ENCODE measurements at places on chromosomes 1 and 21.

DNA sequence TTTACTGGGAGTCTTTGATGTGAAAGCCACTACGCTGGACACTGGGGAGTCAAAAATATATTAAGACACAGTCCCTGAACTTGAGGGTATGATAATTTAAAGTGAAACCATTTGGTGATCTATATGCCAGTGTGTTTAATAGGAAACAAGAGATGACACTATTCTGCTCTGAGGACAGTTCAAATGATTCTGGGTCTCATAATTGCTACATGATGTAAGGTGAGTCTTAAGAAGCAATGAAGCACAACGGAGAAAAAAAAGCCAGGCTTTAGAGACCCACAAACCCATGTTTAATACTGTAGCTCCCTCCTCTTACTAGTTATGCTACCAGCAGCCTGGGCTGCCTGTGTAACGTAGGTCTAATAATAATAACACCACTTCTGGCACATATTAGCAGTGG, 14.2 kb upstream of the LRRC8D start:
- DNase-seq, result no peak

- no peak for DNase-seq
These were observed 22.8 kb downstream of the NEK7 start for GRCh38 chr1:198179556-198179981.

GRCh38 chr1:153799016-153799415, 23.8 kb downstream of the SLC27A3 start:
- no peak for DNase-seq

- DNase-seq, result no peak
These were observed 47.8 kb downstream of the CHML start for GRCh38 chr1:241592273-241592958.

GRCh38 chr1:177568622-177569021, 397.9 kb downstream of the BRINP2 start:
- no peak for DNase-seq

DNA sequence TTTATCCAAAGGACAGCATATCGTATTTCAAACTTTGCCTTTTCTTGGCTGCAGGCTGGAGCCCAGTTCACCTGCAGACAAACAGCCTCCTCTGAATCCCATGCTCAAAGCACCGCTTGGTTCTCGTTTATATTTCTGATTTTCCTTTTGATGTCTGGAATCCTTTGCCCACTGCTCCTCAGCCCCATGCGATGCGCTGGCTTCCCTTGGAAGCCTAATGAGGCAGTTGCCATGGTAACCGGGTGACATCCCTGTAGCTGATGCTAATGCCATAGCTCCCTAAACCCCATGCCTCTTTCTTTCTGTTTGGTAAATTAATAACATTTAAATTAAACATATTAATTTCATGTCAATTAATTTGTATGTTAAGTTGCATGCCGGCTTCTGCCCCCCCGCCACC, 327.1 kb downstream of the PRDM2 start:
- DNase-seq, result no peak

- DNase-seq, result no peak
These were observed 122.3 kb upstream of the ADAR start for GRCh38 chr1:154730259-154730658.

- no peak for DNase-seq
These were observed 85.7 kb downstream of the KCNN3 start for GRCh38 chr1:154784416-154784815.

DNA sequence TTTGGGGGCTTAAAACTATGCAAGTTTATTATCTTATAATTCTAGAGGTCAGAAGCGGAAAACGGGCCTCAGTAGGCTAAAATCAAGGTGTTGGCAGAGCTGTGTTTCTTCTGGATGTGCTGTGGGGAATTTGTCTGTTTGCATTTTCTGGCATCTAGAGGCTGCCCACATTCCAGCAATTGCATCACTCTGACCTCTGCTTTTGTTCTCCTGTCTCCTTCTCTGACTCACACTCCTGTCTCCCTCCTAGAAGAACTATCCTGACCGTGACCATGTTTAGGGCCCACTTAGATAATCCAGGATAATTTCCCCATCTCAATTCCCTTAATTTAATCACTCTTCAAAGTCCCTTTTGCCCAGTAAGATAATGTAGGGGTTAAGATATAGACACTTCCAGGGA, 127.4 kb upstream of the DEPDC1 start:
- no peak for DNase-seq

- DNase-seq, result no peak
These were observed 994 bp upstream of the ACBD6 start for GRCh38 chr1:180503280-180503862.

DNA sequence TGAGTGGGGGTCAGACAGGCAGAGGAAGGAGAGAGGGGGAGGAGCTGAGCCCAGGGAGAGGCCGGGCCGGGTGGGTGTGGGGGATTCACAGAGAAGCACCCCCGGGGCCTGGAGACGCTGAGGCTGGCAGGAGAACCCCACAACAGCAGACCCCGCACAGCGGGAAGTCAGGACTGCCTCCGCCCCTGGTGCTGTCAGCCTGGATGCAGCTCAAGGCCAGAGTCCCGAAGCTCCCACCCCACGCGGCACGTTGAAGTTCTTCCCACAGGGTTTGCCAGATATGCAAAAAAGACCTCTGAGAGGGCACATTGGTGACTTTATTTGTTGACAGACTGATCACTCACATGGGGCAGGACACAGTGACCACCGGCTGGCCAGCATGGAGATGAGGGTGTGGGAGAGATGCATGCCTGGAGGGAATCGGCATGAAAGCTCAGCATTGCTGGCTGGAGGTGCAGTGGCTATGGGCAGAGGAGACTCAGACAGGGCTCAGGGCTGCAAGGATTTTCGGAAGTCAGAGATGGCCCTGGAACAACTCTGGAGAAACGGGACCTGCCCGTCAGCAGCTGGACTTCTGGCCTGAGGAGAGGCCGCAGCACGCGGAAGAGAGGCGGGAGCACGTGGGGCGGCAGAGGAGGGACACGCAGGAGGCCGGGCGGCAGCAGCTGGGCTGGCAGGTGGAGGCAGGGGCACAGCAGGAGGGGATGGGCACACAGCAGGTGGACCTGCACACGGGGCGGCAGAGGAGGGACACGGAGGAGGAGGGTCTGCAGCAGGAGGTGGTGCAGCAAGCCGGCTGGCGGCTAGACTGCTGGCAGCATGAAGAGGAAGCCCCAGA, 885 bp downstream of the KRTAP10-3 start:
- no peak for DNase-seq

DNA sequence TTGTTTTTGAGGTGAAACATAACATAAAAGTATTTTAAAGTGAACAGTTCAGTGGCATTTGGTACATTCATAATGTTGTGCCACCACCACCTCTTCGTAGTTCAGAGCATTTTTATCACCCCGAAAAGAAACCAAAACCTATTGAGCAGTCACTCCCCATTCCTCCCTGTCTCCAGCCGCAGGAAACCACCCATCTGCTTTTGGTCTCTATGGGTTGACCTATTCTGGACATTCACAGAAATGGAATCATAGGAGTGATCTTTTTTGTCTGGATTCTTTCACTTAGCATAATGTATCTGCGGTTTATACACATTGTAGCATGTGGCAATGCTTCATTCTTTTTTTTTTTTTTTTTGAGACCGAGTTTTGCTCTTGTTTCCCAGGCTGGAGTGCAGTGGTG, 141.2 kb downstream of the VPS13D start:
- no peak for DNase-seq

GRCh38 chr21:42381347-42381984, 14.4 kb downstream of the TMPRSS3 start:
- peak; percentile 55 for DNase-seq

DNA sequence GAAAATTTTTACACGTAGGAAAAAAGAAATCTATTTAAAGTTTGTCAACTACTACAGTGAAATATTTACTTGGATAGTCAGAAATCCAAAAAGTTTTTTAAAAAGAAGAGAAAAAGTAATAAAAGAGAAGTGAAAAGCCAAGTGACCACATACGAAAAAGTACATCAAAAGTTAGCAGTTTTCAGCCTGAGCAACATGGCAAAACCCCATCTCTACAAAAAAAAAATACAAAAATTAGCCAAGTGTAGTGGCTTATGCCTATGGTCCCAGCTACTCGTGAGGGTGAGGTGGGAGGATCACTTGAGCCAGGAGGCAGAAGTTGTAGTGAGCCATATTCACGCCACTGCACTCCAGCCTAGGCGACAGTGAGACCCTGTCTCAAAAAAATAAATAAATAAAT, 5.2 kb upstream of the MR1 start:
- no peak for DNase-seq

DNA sequence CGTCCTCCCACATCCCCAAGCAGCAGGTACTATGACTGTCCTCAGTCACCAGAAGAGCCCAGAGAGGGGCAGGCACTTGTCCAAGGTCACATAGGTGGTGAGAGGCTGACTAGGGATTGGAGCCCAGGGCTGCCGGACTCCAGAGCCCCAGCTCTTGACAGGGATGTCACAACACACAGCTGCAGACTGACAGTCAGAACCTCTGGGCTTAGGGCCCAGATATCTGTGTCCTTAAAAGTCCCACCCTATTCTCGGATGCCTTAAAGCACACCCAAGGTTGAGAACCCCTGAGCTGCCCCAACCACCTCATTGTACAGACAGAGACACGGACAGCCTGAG, 622.9 kb downstream of the MATN1 start:
- no peak for DNase-seq

DNA sequence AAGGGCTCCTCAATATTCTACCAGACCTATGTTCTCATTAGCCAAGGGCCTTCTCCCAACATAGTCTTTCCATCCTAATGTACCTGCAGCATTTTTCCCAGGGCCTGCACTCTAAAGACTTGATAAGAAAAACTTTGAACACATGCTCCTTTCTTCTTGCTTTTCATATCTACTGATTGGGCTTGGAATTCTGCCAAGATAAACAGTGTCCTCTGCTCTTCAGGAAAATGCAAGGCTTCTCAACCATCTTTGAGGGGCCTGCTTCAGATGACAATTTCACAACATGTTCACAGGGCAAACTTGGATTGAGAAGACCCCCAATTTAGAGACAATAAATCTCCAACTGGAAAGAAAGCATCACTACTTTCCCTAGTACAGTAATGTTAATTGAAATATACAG, 25.8 kb upstream of the PPT1 start:
- no peak for DNase-seq

GRCh38 chr1:156833603-156834002, 17.0 kb upstream of the SH2D2A start:
- no peak for DNase-seq

DNA sequence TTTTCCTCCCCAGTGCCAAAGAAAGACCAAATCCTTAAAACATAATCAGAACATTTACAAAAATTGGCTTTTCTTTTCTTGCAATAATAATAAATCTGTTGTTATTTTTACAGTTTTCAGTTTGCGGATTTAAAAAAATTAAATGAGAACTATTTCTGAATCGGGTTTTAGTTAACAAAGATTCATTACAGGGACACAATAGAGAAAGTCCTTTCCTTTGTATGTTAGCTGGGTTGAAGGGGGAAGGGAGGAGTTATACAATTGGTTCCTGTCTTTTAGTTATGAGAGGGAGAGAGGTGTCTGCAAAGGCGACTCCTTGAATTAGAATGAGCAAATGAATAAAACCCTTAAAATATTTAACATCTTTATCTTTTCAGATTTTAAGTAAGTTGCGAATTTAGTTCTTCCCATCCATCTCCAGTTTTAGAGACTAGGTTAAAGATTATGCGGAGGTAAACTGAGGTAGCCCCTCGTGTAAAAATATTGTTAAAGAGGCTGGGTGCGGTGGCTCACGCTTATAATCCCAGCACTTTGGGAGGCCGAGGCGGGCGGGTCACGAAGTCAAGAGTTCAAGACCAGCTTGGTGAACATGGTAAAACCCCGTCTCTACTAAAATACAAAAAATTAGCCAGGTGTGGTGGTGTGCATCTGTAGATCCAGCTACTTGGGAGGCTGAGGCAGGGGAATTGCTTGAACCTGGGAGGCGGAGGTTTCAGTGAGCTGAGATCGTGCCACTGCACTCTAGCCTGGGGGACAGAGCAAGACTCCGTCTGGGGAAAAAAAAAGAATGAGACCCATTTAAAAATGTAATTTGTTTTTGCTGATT, 3.9 kb downstream of the SPEN start:
- no peak for DNase-seq

- DNase-seq, result no peak
These were observed 26.8 kb downstream of the IFFO2 start for GRCh38 chr1:18929686-18930085.

- DNase-seq, result no peak
These were observed 51.4 kb upstream of the GJA8 start for GRCh38 chr1:147851149-147851548.

DNA sequence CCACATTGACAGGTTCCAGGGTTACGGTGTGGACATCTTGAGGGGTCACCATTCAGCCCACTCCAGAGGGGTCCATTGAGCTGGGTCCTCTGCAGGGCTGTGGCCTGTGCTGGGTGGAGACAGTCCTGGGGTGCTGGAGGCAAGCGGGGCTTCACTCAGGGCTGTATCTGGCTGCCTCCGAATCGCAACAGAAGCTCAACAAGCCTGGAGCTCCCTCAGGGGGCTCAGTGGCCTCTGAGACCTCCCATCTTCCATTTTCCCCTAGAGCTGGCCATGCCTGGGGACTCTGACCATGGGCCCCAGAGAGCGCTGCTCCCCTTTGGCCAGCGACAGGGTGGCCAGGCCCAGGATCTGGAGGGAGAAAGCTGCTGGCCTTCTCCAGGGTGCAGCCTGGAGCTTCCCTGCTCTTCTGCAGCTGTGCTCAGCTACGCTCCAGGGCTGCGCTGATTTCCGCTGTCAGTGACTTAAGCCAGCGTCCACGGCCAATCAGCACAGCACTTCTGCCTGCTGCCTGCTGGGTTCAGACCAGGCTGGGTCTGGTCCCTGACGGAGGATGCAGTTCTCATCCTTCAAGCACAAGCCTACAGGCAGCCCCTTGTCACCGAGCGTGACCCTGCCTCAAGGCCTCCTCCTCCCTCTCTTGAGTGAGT, 45.0 kb upstream of the ADARB1 start:
- DNase-seq, result no peak

GRCh38 chr21:34630536-34631143, 15.7 kb upstream of the RCAN1 start:
- DNase-seq, result peak; percentile 58

GRCh38 chr1:116127848-116128540, 16.8 kb downstream of the MAB21L3 start:
- no peak for DNase-seq

DNA sequence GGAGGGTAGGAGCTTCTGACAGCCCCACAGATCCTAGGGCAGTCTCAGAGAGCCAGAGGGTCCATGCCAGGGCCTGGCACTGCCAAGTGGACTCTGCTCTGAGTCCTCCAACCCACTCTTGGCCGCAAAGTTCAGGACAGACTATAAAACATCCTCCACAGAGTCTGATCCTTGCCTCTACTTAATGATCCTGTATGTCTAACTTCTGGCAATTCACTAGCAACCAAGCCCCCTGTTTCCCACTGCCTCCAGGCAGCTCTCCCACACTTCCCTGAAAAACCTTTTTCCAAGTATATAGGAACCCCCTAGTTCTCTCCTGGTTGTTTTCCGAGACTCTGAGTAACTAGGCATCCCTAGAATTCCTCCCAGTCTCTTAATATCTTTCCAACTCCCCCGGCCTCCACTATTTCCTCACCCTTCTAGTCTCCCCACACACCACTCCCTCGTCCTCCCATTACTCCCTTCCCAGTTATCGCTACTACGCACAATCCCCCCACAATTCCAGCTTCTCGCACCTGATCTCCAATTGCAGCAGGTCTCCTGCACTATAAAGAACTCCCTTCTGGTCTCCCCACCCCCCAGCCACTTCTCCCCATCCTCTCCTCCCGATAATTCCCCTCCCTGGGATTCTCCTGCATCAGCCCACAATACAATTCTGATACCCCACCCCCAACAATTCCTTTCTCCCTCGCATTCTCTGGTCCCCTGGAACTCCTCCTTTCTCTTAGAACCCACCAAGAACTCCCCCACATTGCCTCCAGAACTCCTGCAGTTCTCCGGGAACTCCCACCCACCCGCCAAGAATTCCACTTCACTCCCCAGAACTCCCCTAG, 574 bp downstream of the IGSF9 start:
- no peak for DNase-seq

- DNase-seq, result no peak
These were observed 150.1 kb downstream of the DISC1 start for GRCh38 chr1:231776757-231777062.

Data from germinal center (tissue), 1 donor.